Mucosa of descending colon (tissue), 3 donors: ENCODE measurements at places on chromosomes 4 and X. TPM values are rescaled to one million over a fixed set of nuclear protein-coding genes. Genes with fewer than 3 reads are reported as not detected.

GRCh38 chr4:53599632-53600031 is 8.3 kb upstream of the LNX1 start:
- no peak for DNase-seq

DNA sequence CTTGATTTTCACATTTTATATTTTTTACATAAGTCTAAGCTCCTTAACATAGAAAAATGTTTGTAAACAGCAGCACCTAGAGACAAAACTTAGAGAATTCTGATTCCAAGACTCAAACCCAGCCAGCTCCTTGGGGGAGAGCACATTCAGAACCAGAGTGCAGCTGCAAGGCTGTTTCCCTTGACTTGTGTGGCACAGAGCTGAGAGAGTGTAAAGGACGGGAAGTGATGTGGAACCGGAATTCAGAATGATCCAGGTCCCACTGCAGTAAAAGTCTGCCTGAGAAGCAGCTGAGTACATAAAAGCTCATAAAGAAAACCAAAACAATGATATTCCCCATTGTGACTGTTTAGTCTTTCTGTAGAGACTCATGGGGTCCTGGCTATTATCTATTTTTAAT is 713.8 kb downstream of the RAB28 start:
- no peak for DNase-seq

- no peak for DNase-seq
Measured at GRCh38 chr4:20384456-20384855, 132.8 kb downstream of the SLIT2 start.

DNA sequence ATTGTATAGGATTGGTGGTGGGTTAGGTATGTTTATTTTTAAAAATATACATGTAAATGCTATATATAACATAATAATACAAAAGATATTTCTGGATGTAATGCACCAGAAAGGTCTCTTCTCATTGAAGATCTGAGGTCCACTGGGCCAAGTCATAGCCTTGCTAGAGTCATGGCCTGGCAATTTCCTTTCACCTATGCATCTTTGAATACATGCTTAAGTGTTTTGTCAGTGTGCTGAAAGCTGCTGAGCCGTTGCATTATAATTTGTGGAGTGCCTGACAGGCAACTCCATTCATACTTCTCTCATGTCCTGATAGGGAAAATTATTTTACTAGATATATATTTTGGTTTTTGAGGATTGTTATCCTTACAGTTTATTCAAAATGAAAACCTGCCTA is 410.2 kb upstream of the CT83 start:
- no peak for DNase-seq

GRCh38 chrX:11381464-11381863 is 88.3 kb downstream of the AMELX start:
- no peak for DNase-seq

The UGT2B28 gene
- not detected for total RNA-seq

DNA sequence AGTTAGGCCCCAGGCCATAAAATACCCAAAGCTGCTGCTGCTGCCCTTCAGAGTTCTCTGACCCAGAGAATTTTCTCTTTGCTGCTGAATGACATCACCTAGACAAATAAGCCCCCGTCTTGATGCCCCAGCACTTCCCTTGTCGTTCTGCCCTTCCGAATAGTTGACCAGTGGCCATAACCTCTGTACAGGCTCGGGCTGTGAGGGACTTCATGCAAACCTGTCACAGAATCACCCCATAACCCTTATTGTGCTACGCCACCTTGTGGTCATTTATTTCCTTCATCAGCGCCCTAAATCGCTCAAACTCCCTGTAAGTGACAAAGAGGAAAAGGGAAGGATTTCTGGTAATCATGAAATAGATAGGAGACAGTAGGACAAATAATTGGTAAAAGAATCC is 18.8 kb downstream of the SPACA5 start:
- DNase-seq = peak; percentile 64

The NSG1 gene
- 3.3 TPM for total RNA-seq

- DNase-seq = no peak
Measured at GRCh38 chr4:56310401-56311125, 76.7 kb downstream of the AASDH start.

The RBM47 gene
- total RNA-seq = 309 TPM

- no peak for DNase-seq
Measured at GRCh38 chr4:77031544-77031943, 44.2 kb downstream of the CCNI start.

DNA sequence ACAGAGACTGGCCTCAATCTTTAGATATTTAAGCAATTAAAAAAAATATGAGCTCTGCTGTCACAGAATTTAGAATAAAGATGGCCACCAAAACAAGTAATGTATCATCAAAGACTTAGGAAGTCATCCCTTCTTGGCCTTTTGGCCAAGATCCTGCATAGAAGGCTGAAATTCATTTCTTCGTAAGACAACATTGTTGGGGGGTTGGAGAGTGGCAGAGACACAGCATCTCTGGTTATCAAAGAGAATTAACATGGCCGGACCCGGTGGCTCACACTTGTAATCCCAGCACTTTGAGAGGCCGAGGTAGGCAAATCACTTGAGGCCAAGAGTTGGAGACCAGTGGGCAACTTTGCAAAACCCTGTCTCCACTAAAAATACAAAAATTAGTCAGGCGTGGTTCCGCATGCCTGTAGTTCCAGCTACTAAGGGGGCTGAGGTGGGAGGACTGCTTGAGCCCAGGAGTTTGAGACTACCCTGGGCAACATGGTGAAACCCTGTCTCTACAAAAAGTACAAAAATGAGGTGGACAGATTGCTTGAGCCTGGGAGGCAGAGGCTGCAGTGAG is 4.0 kb downstream of the PPM1K start:
- DNase-seq = no peak

- no peak for DNase-seq
Measured at GRCh38 chr4:56727150-56727549, 46.1 kb upstream of the HOPX start.

The SHROOM2 gene
- total RNA-seq = 5.1 TPM

DNA sequence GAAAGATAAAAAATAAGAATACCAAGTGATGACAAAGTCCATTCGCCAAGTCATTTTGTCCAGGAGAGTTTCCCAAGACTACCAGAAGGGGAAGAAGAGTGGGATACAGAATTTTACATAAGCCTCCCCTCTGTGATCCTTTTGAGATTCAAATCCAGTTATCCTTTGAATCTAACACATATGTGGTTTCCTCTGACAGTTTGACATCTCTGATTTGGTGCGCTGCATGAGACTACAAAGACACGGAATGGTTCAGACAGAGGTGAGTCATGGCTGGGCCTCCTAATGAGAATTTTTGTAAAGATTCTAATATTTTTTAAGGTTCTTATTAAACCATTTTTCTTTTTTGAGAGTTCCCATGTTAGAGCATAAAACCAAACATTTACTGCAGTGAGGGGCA is 38.3 kb downstream of the SLC10A6 start:
- no peak for DNase-seq

DNA sequence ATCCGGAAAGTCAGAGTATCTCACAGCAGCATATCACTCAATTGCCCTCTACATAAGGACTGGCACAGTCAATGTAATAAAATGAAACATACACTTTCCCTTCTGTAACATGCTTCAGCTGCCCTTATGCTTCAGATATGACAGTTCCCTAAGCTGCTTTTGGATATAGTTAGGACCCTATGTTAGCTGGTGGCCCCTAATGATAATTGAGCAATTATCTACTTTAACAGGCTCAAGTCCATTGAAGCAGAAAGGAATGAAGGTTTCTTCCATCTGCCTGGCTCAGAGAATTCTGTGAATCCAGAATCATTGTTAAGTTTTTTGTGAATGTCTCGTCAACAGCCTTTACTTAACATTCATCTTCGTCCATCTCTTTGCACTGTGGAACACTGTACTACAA is 951.2 kb upstream of the DIAPH2 start:
- DNase-seq = no peak
